ENCODE measurements at places on chromosomes 11 and 22. TPM values are rescaled to one million over a fixed set of nuclear protein-coding genes. Genes with fewer than 3 reads are reported as not detected.

AIFM3 gene
- total RNA-seq = 0.73 TPM

LRRC10B gene
- not detected for total RNA-seq

KIF18A gene
- 22.1 TPM for total RNA-seq

LMO1 gene
- not detected for total RNA-seq

FAM180B gene
- not detected for total RNA-seq

C1QTNF5 gene
- total RNA-seq = 0.73 TPM

SLC25A45 gene
- 3.3 TPM for total RNA-seq

SOX10 gene
- not detected for total RNA-seq

ZC3H12C gene
- 16.5 TPM for total RNA-seq

ADAMTS15 gene
- 66.9 TPM for total RNA-seq

FAM227A gene
- total RNA-seq = 1.4 TPM

HPX gene
- 0.98 TPM for total RNA-seq

ZNF280B gene
- total RNA-seq = 0.98 TPM

MIOX gene
- not detected for total RNA-seq

UCP3 gene
- total RNA-seq = 0.73 TPM

Measured in subcutaneous preadipocyte (primary cell).